ENCODE measurements at places on chromosomes 11 and 22.

GRCh38 chr11:117481885-117482284 lies 154.2 kb downstream of the CEP164 start:
- DNase-seq = no peak

DNA sequence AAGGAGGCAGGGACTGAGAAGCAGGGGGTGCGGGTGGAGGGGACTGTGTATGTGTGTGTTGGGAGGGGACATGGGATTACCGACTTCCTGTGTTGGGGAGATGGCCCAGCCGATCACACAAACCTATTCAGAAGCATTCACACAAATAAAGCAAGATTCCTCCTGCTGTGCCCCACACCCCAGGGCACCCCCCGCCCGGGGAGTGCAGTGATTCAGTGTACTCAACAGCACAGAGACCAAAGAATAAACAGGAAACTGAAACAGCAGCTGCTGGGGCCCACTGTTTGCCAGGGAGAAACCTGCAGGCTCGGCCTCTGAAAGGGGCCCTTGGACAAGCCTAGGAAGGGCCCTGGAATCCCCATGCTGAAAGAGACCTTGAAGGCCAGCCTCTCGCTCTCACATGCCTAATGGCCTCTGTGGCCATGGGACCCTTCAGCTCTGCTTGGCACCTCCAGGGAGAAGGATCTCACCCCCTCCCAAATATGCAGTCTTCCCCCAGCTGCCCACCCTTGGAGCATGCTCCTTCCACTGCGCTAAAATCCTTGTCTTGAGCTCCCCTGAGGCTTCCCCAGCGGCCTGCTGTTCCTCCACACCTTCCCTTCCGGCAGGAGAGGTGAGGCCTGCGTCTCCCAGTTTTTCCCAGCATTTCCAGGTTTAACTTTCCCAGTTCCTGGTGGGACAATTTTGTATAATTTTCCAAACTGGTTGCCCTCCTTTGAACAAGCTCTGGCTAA lies 72.9 kb downstream of the CSNK2A3 start:
- DNase-seq = no peak

- DNase-seq = no peak
Measured at GRCh38 chr11:16827139-16827538, 88.7 kb downstream of the C11orf58 start.

DNA sequence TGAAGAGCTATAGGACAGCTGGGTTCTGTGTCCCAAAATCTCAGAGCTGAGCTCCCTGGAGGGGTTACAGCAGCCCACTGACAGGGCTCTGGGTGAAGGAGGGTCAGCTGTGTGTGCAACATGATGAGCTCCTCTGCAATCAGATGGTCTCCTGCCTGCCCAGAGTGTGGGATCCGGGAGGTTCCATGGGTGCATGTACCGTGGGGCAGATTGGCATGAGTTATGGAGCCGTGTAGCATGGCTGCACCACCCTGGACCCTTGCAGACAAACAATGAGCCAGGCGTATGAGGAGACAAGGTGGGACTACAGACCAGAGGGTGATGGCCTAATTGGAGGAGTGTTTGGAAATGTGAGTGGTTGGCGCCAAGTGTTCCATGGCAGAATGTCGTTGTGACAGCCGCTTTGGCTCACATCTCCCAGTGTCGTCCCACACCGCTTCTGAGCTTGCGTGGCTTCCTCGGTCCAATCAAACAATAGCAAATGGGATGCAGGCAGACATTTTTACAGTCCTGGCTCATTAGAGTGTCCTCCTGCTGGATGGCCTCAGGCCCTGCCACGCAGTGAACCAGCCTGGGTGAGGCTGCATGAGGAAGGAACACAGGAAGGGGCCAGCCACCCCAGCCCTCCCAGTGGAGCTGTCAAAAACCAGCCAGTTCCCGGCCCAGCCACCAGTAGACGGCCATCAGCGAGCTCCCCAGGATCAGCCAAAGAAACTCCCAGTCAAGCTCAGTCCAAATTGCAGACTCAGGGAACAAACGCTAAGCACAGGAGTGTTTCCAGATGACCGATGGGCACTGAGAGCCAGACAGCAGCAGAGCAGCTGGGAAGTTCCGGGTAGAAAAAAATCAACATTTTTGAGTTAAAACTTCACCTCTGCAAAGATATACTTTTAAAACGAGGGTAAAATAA lies 1066.9 kb downstream of the BRD1 start:
- DNase-seq = no peak

DNA sequence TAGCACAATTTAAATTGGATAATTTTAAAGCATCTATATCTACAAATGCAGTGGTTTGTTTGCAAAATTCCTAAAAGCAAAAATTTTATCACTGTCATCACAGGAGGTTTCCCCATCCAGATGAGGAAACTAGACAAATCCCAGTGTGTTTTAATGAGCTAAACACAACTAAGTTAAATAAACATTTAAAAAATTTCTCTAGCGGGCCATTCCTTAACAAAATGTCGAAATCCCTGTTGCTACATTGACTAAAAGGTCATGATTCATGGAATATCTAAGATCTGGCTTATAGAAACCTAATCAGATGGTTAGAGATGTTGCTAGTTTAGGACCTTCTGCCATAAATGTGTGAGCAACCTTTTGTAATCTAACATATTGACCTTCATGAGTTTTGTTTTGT lies 107.3 kb upstream of the BDNF start:
- no peak for DNase-seq

DNA sequence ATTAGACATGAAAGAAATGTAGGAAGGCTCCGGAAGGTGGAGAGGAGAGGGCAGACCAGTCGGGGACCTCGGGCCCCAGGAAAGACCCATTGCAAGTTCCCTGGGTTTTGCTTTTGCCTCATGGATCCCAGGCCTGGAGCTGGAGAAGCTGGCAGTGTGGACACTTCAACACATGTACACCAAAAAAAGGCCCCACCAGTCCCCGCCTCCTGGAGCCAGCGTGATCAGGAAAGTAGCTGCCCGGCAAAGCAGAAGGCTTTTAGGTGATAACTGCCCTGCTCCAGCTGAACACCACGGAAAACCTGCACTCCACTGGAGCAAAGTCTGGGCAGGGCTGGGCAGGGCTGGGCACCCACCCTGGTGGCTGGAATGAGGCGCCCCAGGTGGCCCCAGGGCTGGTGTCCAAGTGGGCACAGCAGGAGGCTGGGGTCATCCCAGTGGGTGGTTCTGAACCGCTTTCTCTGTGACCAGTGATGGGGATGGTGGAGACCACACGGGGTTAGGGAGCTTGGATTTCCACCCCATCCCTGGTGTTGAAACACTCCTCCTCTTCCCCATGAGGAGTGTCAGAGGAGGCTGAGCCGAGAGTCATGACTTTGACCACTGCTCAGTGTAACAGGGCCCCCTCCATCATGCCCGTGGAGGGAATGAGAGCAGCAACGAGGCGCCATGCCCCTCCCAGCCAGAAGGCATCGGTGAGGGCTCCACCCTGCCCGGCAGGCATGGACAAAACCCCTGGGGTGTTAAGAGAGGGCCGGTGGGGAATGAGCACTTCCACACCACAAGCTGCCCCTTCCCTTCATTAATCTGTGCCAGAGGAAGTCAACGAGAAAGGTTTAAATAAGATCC lies 16.9 kb upstream of the MUC5AC start:
- no peak for DNase-seq

GRCh38 chr11:112658431-112658878 lies 302.8 kb upstream of the NCAM1 start:
- DNase-seq = no peak

DNA sequence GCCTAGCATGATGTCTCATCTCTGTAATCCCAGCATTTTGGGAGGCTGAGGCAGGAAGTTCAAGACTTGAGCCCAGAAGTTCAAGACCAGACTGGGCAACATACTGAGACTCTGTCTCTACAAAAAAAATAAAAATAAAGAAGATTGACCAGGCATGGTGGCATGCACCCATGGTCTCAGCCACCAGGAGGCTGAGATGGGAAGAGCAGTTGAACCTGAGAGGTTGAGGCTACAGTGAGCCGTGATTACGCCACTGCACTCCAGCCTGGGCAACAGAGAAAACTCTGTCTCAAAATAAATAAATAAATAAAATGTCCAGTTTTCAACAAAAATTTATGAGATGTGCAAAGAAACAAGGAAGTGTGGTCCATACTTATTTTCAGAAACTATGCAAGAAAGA lies 28.3 kb downstream of the EFCAB6 start:
- no peak for DNase-seq

GRCh38 chr11:45855308-45855707 lies 8.0 kb downstream of the CRY2 start:
- no peak for DNase-seq

GRCh38 chr11:2542406-2542805 lies 97.6 kb downstream of the KCNQ1 start:
- no peak for DNase-seq

- DNase-seq = no peak
Measured at GRCh38 chr11:63508009-63508408, 2.1 kb downstream of the LGALS12 start.

DNA sequence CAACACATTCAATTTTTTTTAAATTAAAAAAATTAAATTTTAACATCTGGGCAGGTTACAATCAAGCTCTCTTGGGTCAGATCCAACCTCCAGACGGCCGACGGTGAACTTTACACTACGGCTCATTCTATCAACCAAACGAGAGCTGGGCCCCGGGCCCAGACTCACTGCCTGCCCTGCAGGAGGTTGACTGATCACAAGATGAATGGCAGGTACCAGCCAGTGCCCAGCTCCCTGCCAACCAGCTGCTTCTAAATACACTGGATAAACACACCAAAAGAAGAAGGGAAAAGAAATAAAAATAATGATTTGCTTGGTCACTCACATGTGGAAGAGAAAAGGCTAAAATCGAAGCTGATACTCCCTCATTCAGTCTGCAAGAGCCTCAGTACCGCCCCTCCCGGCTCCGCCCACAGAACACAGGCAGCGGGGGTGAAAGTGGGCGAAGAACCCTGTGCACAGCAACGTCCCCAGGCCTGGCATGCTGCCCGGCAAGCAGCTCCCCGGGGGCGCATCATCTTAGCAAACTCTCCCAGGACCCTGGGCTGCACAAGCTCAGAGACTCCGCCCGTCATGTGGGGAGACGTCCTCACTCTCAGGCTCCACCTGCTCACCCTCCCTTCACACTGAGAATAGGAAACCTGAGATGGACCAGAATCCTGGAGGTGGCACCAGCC lies 303.4 kb downstream of the SHANK2 start:
- DNase-seq = no peak

DNA sequence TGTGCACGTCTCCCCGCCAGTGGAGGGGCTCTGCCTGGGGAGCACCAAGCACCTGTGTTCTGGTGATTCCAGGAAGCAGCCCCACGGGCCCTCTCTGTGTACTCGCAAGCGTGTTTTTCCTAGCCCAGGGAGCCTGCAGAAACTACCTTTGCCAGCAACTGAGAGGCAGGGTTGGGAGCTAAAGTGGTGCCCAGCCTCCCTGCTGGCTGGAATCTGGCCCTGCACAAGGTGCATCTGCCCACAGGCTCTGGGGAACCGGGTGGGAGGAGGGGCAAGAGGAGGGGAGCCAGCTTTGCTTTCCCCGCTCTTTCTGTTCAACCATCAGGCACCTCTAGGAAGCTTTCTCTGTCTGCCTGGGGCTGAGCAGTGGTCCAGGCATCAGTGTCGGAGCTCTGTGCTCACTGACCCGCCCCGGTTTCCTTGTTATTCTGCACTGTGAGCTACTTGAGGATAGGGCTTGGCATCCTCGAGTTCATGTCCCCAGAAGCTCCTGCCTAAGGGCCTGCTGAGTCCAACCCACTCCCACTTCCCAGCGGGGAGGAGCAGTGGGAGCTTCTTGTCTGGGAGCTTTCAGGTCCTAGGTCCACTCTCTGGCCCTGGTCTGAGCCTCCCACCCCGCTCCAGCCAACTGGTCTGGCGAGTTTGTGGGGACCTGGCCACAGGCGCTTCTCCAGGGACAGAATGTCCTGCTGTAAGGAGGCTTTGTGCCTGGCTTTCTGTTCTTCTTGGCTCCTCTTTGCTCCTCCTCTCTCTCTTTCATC lies 14.9 kb downstream of the DAGLA start:
- DNase-seq = no peak

- no peak for DNase-seq
Measured at GRCh38 chr11:96185220-96185768, 157.7 kb downstream of the MAML2 start.

- DNase-seq = no peak
Measured at GRCh38 chr11:13423372-13423771, 39.6 kb downstream of the BTBD10 start.

DNA sequence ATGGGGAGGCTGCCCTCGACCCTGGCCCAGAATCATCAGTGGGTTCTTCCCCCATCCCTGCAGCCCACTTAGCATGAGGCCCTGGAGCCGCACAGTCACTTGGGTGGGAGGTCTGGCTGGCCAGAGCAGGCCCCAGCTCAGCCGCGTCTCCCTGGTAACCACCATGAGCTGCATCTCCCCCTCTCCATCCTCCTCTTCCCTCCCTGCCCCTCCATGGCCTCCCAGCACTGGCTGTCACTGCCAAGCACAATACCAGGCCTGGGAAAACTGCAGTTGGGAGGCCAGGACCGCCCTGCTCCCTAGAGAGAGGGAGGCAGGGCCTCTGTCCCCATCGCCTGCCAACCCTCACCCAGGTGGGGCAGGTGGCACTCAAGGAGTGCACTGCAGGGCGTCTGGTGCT lies 8.0 kb downstream of the CSDC2 start:
- DNase-seq = no peak

- DNase-seq = no peak
Measured at GRCh38 chr22:35719212-35719875, 1.7 kb downstream of the APOL5 start.

DNA sequence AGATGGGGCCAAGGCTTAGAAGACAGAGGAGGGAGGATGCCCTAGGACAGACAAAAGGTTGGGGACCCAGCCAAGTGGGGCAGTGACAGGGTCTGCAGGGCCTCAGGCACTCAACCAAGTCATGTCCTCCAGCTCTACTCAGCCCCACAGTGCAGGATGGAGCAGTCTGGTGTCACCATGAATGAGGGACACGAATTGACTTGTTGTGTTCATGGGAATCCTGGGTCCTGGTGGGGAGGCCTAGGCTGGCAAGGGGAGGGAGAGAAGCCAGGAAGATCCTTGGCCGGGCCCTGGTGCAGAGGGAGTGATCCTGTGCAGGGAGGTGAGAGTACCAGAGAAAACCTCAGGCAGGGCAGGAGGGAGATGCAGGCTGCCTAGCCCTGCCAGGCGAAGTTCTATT lies 12.0 kb downstream of the P2RY6 start:
- no peak for DNase-seq

DNA sequence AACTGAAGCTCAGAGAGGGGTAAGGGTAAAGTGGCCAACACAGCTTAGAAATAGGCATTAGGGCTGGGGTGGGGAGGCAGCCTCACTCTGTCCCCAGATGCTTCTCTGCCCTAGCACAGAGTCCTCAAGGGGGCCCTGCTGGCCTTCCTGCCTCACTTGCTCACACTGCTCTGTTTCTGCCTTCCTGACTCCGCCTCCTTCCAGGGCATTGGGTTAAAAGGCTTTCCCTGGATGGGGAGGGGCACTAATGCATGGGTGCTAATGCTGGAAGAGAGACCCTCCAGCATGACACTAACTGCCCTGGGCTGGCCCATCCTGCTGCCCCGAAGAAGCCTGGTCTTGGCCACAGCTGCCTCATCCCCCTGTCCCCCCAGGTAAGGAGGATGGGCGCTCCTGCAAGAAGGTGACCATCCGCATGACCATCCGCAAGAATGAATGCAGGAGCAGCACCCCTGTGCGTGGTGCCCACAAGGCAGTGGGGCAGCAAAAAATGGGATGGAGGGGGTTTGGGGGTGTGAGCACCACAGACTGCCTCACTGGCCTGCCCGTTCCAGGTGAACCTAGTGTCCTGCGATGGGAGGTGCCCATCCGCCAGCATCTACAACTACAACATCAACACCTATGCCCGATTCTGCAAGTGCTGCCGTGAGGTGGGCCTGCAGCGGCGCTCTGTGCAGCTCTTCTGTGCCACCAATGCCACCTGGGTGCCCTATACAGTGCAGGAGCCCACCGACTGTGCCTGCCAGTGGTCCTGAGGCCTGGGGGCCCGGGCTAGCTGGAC lies 74.0 kb upstream of the MYOD1 start:
- no peak for DNase-seq

GRCh38 chr11:95790933-95791708 lies 823 bp downstream of the CEP57 start:
- peak; percentile 62 for DNase-seq
